Fibroblast of skin of right biceps (primary cell): ENCODE measurements at places on chromosomes 5 and 9.
A peak's percentile ranks its signal among the peaks of the same experiment; 100 is the strongest.

DNA sequence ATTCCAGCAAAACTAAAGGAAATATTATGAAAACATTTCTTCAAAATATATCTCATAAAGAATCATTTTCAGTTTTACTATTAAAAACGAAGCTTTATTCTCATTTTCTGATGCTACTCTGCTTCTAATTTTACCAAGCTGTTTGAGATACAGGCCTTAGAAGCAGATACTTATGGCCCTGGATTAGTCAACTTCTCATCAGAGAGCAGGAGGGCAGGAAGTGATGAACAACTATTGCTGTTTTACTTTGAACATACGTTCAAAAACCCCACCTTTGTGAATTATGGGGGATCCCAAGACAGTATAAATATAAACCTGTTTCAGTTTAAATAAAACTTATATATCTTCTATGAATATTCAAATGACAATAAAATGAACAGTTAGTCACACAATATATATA is 16.0 kb downstream of the MPDZ start:
- no peak for DNase-seq

GRCh38 chr5:31853398-31854135 is 214.6 kb downstream of the PDZD2 start:
- DNase-seq: no peak

GRCh38 chr5:65394087-65394486 is 87.6 kb downstream of the ADAMTS6 start:
- peak; percentile 66 for DNase-seq

- no peak for DNase-seq
Observed at GRCh38 chr5:10936081-10936855, 175.2 kb upstream of the DAP start.

DNA sequence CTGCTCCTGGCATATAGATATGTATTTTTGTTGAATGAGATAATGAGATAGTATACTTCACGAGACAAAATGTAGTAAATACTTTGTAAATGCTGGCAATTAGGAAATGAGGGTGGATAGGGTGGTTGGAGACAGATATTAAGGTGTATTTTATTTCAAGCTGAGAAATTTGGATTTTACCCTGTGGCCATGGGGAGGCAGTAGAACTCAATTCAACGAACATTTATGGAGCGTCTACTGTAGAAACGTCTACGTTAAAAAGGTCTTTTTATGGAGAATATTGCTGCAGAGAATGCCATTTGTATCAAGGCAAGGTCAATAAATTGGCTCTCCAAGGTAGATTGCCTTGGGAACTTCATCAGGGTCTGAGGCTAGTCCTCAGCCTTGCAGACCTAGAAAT is 21.5 kb upstream of the RALGPS1 start:
- no peak for DNase-seq

- DNase-seq: no peak
Observed at GRCh38 chr5:94276048-94276447, 342.4 kb downstream of the KIAA0825 start.

- peak; percentile 74 for DNase-seq
Observed at GRCh38 chr5:126370796-126371718, 52.2 kb upstream of the GRAMD2B start.

- DNase-seq: no peak
Observed at GRCh38 chr5:76477571-76477970, 74.5 kb downstream of the IQGAP2 start.

- no peak for DNase-seq
Observed at GRCh38 chr9:123016631-123017030, 16.8 kb upstream of the GPR21 start.

- DNase-seq: no peak
Observed at GRCh38 chr5:22465616-22466015, 387.5 kb downstream of the CDH12 start.

DNA sequence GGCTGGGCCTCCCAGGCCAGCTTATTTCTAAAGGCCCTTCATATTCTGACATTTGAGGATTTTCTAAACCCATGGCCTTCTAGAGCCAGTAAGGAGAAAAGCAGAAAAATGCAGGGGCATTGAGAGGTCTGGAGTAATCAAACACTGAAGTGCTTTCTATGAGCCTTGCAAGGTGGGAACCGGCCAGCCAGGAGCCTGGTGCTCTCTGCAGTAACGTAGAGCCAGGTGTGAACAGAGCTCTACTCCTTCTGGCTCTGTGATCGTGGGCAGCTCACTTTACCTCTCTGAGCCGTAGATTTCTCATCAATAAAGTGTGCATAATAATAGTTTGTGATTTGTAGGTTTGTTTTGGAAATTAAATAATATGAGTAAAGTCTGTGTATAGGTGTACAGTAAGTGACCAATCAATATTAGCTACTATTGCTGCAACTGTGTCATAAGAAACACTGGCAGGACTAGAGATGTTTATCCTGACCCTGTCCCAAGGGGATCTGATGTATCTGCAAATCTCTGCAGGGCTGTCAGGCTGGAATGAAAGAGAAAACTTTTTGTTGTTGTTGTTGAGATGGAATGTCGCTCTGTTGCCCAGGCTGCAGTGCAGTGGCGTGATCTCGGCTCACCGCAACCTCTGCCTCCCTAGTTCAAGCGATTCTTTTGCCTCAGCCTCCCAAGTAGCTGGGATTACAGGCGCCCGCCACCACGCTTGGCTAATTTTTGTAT is 2.7 kb downstream of the SYNPO start:
- DNase-seq: no peak

- DNase-seq: no peak
Observed at GRCh38 chr5:91025449-91025848, 357.7 kb downstream of the ARRDC3 start.

DNA sequence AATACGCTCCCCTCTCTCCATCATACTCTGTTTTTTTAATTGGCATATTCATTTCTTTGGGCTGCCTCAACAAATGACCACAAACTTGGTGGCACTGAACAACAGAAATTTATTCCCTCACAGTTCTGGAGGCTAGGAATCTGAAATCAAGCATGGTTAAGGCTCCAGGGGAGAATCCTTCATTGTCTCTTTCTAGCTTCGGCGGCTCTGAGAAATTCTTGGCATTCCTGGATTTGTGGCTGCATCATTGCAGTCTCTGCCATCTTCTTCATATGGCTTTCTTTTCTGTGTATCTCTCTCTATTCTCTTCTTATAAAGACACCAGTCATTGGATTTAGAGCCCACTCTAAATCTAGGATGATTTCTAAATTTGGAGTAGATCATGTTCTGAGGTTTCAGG is 10.9 kb upstream of the SLC24A2 start:
- no peak for DNase-seq

DNA sequence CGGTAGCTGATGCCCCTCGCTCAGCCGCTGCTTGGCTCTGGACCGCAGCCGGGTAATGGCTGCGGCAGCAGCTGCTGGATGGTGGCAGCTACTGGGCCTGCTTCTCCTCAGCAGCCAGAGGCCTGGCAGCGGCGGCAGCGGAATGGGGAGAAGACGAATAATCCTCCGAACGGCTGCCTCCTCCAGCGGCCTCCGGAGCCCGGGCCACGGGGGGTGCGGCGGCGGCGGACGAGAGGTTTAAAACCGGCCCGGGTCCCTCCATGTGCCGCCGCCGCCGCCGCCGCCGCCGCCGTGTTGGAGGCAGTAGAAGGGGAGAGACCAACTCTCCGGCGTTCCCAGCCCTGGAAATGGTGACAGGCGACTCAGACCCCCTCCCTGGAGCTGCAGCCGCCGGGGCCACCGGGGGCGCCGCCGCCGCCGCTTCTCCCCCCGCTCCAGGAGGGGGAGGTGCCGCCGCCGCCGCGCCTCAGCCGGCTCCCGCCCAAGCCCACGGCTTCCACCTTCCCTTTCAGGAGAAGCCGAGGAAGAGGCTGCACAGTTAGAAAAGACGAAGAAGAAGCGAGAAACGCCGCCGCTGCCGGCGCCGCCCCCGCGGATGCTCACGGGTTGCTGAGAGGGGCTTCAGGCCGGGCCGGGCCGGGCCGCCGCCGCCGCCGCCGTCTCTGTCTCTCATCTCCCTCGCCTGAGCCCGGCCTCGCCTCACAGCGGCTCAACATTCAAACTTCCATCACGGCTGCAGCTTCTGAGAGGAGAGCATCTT is 118.4 kb upstream of the PRSS3 start:
- DNase-seq: peak; percentile 46

- peak; percentile 80 for DNase-seq
Observed at GRCh38 chr5:56564541-56565282, 250.6 kb upstream of the MAP3K1 start.

- DNase-seq: no peak
Observed at GRCh38 chr5:142821034-142821732, 51.0 kb downstream of the ARHGAP26 start.

- DNase-seq: no peak
Observed at GRCh38 chr5:30894811-30895210, 298.7 kb upstream of the CDH6 start.

- no peak for DNase-seq
Observed at GRCh38 chr5:58628626-58629025, 45.8 kb downstream of the RAB3C start.

- no peak for DNase-seq
Observed at GRCh38 chr9:88391921-88392320, 3.7 kb downstream of the SPIN1 start.

DNA sequence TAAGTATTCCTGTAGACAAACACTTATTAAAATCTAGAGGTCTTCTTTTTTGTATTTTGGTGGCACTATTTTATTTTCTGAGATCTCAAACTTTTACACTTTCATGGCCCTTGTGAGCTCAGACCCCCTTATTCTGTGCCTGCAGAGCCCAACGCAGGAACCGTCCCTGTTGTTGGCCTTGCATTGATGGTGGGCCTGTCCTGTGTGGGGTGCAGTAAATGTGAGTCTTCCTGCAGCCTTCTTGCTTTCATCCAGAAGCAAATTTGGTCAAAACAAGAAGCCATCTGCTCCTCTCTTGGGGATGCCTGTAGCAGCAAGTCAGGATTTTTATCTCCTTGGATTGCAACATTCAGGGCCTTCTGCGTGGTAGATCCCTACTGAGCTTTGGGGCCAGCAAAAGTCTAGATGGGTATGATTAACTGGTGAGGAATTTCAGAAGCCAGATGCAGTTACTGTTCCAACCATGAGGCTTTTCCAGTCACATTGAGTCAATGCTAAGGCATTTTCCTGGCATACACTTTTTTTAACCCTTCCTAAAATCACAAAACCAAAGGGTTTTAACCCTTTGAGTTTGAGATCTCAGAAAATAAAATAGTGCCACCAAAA is 31.7 kb downstream of the BASP1 start:
- peak; percentile 99 for DNase-seq

GRCh38 chr5:160619381-160619780 is 197.7 kb downstream of the PTTG1 start:
- DNase-seq: no peak

GRCh38 chr5:179836225-179837019 is 15.7 kb downstream of the SQSTM1 start:
- DNase-seq: no peak

DNA sequence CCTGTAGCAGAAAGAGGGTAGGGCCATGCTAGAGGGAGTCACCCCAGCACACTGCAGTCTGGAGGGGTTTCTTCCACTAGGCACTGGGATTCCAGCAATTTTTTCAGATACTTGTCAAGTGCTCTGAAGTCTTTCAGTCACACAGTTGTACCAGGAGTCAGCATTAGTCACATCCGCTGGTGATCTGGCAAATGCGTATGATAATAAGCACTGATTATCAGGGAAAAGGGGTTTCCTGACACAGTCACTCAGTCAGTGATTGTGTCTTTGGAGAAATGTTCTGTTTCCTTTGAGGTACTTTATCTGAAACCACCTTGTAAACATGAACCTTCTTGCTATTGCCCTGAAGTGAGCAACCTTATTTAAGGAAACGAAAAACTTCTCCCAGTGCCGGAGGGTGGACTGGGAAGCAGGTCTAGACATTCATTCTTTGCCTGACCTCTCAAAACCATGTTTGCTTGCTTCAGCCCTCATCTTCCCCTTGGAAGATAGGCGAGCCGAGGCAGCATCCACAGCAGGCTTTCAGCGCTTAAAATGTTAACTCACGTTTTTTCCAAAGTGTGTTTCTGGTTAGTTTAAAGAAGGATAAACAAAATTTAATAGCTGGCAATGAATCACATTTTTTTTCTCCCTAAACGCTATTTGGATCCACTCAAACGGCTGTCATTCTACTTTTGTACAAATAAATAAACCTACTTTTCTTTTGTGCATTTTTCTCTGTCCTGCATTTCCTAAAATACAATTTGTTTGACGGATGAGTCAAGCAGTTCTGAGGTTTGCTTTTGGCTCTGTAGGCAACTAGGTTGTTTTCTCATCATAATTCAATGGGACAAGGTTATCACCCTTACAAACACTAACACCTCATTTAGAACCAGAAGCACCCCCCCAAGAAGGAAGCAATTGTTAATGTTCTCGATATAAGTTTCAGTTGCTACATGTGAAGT is 77.7 kb downstream of the FOXD1 start:
- peak; percentile 100 for DNase-seq

DNA sequence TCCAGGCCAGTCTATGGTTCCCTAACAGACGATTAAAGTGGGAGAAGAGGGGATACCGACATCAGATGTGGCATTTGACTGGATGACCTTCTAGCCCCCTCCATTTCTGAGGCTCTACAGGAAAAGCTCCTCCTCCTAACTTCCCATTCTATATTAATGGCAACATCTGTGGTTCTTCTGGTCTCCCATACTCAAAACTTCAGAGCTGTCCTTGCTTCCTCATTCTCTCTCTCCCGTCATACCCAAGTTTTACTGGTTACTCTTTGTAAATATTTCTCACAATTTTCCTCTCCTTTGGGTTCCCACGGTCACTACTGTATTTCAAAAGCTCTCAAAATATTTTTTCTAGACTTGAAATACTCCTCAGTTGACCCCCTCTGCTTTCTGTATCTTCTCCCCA is 36.0 kb upstream of the IL7R start:
- no peak for DNase-seq

DNA sequence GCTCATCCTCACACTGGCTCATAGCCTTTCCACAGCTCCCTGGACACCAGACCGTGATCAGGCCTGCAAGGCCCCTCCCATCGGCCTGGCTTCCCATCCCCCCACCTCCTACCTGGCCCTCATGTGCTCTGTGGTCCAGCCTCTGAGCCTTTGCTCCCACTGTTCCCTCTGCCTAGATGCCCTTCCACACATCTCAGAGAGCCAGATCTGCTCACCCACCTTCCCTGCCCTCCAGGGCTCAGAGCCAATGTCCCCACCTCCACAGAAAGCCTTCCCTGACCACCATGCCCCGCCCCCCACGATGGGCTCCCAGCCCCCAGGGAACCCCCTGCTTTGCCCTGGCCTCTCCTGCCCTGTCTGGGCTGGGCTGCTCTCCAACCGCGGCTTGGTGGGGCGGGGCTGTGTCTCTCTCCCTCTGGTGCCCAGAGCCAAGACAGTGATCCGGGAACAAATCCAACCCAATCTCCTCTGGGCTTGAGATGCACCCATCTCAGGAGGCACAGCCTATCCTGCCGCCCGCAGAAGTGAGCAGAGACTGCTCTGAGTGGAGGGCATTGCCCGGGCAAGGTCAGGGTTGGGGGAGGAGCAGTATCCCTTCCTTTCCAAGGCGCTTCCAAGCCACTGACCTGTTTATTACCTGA is 1.6 kb downstream of the NINJ1 start:
- DNase-seq: no peak

- DNase-seq: peak; percentile 36
Observed at GRCh38 chr5:59001154-59001553, 418.3 kb downstream of the RAB3C start.

DNA sequence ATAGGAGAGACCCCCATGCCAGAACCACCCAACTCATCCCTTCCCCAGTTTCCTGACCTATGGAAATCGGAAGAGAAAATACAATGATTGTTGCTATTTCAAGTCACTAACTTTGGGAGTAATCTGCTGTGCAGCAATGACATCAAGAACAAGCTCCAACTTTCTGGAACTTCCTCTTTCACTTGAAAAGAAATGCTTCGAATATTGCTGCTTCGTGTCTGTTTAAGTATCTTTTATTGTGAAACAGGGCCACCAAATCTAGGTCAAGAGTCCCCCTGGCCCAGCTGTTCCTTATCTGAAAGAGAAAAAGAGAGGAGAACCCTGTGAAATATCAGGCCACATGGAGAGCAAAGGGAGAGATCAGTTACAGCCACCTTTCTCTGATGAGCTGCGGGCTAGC is 59.4 kb upstream of the DNAH5 start:
- no peak for DNase-seq
